ENCODE measurements at places on chromosomes 6 and 20.

DNA sequence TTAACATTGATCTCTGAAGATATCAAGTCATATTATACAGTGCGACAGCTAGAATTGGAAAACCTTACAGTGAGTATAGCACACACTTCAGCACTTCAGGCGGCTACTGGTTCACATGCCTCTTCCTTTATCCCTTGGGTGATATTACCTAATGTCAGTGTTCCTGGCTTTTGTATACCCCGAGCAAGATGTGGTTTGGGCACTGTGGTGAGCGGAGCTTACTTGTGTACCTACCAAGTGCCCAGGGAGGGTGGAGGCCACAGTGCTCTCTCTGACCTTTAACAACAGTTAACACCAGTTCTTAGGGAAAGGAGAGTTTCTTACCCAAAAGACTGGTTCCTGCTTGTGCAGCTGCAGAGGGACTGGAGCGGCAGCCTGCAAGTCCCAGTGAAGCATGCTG lies 64.4 kb downstream of the PTPN1 start:
- DNase-seq: no peak

- DNase-seq: peak; percentile 48
These were observed 290.3 kb upstream of the STXBP5 start for GRCh38 chr6:146913842-146914488.

DNA sequence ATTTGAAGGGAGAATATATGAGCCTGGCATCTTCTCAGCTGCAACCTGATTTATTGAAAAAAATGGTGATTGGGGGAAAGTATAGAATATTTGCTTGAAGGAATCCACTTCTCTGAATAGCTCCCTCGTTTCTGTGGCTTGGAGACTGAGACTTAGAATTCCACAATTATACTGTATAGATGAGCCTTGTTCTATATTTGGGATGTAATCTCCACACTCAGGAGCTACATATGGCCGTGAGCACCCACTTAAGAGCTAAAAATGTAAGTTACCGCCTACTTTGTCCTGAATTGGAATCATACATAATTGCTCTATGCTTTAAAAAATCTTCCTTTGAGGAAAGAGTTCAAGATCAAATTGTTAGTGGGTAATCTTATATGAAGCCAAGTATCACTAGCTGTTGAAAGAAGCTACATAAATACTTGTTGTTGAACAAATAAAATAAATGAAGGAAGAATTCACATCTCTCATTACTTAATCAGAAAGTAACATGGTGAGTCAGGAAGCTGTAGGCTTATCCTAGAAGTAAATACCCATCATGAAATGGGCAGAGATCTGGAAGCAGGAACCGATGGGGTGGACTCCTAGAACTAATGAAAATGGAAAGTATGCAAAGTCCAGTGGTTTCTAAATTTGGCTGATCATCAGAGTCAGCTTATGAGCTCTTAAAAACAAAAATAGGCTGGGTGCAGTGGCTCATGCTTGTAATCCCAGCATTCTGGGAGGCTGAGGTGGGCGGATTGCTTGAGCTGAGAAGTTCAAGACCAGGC lies 254.3 kb downstream of the SOX4 start:
- no peak for DNase-seq

DNA sequence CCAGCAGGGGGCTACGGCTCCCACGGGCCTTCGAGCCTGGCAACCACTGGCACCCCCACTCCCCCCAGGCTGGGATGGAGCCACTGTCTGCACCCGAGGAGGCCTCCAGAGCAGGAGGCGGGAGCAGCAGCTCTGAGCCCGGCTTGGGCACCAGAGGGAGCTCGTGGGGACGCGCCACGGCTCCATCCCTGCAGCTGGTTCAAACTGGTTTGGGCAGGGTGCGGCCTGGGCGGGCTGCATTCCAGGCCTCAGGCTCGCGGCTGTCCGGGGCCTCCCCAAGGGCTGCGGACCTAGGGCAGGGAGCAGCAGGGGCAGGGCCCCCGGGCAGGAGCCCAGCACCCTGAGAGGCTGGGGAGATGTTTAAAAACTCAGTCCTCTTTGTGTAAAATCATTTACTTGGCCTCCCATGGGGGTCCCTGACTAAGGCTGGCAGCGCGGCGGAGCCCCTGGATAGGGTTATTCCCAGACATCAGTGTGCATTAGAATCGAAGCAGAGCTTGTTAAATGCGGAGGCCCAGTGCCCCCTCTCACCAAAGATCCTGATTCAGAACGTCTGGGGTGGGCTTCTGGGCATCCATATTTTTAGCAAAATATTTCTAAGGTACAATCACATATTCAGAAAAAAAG lies 4.1 kb upstream of the BCAS4 start:
- peak; percentile 89 for DNase-seq

GRCh38 chr6:169639653-169640278 lies 62.1 kb downstream of the WDR27 start:
- DNase-seq: no peak

- DNase-seq: no peak
These were observed 325.6 kb downstream of the CENPW start for GRCh38 chr6:126665551-126665950.

- DNase-seq: no peak
These were observed 370.0 kb upstream of the SULF2 start for GRCh38 chr20:48155268-48155667.

DNA sequence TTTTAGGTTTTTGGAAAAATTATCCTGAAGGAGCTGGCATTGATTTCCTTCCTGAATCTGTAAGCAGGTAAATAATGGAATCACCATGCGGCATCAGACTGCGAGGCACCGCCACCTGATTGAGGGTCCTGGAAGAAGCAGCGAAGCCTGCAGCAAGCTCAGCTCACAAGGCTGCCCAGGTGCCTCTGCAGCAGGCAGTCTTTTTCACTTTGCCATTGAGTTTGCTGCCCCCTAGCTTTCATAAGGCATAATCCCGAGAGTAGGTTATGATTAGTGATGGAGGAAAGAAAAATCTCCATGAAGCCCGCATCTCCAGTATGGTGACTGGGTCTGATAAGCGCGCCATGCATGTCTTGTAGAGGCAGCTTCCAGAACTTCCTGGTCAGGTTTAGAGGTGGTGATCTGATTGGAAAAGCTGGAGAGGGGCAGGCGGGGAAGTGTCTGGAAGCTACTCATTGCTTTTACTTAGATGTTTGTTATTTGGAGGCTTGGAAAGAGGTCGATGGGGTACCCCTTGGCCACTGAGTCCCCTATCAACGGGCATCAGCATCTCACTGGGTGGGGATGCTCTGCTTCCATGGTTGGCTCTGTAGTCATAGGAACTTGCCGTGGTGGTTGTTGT lies 26.7 kb downstream of the IYD start:
- peak; percentile 61 for DNase-seq

DNA sequence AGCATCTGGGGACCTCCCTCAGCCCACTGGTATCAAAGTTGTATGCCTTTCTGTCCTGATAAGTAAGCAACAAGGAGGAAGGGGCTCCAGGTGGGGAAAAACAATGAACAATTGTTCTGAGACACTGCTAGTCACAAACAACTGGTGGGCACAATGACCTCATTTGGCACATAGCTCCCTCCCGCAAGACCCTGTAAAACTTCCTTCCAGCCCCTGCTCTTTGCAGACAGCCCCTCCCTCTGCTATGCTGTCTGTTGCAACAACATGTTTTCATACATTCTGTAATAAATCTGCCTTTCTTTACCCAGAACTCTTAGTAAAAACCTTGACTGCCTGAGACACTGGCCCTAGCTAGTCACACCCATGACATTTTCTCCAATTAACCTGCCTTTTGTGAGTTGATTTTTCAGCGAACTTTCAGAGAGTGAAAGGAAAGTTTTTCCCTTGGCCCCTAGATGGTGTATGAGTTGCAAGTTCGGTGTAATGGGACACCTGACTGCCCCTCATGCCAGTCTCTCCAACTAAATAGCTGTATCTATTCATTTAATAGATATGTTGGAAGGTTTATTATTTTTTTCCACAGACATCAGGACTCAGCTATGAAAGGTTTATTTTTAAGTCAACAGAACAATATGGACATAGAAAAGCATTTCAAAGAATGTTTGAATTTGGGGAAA lies 142.3 kb upstream of the SLC22A16 start:
- DNase-seq: no peak

GRCh38 chr20:39381595-39381994 lies 419.5 kb downstream of the DHX35 start:
- DNase-seq: no peak

- peak; percentile 88 for DNase-seq
These were observed 4.5 kb upstream of the TNXB start for GRCh38 chr6:32113386-32114352.

GRCh38 chr6:74749211-74750147 lies 456.4 kb downstream of the COL12A1 start:
- no peak for DNase-seq

DNA sequence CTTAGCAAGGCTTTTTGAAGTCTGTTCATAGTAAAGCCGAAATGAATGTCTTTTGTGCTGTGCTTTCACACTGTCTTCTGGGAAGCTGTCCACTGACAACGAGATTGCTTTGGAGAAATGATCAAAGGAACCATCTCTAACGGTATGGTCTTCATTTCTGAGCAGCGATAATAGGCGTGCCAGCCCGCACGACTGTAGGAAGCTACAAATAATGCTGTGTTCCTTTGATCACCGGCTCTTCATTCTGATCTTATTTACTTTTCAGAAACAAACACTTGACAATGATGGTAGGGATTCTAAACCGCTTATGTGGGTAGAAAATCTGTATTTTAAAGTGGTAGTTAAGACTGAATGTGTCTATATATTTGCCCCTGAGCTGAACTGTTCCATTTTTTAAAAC lies 306.6 kb upstream of the EXOC2 start:
- DNase-seq: no peak
